Astrocyte of the spinal cord (primary cell): ENCODE measurements at places on chromosomes 3 and 15.
A peak's percentile ranks its signal among the peaks of the same experiment; 100 is the strongest.

DNA sequence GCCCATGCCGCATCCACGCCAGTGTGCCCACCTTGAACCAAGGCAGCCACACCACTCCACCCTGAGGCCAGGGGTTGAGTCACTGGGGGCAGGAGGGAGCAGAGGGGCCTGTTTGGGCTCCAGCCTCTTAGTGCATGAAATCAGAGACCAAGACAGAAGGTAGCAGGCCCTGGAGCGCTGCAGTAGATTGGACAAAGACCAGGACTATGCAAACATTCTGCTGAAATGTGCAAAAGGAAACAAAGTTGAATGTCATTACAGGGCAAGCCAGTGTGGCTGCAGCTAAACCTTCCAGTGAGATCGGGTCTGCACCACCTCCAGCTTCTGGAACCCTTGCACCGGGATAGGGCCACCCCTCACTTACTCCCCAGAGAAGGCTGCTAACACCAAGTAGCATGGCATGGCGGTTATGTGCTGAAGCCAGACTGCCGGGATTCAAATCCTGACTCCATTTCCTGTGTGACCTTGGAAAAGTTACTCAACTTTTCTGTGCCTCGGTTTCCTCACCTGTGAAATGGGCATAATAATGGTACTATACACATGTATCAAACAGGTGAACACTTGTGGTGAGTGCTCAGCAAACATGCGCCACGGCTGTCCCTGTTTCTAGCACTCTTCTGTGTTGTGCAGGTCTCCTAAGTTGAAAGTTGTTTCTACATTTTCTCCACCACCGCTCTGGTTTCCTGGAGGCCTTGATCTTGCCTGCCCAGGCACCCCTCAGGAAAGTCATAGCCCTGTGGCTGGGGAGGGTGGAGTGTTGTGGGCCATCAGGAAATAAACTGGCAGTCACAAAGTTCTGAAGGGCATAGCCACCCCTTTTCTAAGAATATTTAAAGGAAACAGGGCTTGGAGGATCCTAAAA, 25.0 kb upstream of the GP9 start:
- DNase-seq: no peak

GRCh38 chr3:141203866-141204265, 27.8 kb upstream of the PXYLP1 start:
- DNase-seq: no peak

- DNase-seq: no peak
Observed at GRCh38 chr3:178246004-178246403, 290.2 kb upstream of the KCNMB2 start.

GRCh38 chr3:35224565-35225295, 414.6 kb upstream of the ARPP21 start:
- no peak for DNase-seq

DNA sequence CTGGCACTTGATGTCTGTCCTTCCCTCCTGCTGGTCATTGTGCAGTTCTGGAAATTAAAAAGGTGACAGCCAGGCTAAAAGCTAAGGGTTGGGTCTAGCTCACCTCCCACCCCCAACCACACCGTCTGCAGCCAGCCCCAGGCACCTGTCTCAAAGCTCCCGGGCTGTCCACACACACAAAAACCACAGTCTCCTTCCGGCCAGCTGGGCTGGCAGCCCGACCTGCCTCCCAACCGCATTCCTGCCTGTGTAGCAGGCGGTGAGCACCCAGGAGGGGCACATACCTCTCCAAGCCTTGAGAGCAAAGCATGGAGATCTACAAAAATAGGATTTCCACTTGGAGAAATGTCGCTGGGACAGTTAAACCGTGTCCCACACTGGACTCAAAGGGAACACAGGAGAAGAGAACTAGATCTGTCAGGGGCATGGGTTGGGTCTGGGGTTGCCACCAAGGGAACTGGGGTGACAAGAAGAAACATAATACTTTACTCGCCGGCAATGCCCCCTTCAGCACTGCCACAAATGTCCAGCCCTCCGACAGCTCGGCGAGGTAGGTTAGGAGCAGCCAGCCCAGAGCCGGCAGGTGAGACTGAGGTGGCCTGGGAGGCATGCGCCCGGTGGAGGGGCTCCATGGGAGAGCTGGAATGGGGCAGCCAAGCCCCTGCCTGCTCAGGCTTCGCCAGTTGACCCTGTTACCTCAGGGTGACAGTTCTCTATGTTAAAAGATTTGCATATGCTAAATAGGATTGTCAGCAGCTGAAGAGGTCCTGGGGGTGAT, 52.2 kb downstream of the EXOG start:
- peak; percentile 14 for DNase-seq

- DNase-seq: peak; percentile 35
Observed at GRCh38 chr3:153166206-153166605, 4.2 kb downstream of the RAP2B start.

DNA sequence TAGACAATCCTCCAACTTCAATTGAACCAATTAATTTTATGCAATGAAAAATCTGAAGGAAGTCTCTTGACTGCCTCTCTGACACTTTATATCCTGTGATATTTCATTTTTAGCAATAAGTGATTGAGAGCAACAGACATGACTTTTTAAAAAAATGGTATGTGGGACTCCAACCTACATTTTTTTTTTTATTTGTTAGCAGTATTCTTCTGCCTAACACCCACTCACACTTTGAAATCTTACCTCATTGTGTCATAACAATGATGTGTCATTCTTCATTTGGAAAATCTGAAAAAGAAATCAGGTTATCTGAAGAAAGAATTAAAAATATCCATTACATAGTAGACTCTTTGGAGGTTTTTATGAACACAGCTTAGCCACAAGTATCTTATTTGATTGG, 541.3 kb upstream of the KCNMB2 start:
- DNase-seq: no peak

- DNase-seq: no peak
Observed at GRCh38 chr3:191795196-191795595, 334.2 kb downstream of the PYDC2 start.

- DNase-seq: no peak
Observed at GRCh38 chr3:65151666-65152065, 463.9 kb upstream of the ADAMTS9 start.

DNA sequence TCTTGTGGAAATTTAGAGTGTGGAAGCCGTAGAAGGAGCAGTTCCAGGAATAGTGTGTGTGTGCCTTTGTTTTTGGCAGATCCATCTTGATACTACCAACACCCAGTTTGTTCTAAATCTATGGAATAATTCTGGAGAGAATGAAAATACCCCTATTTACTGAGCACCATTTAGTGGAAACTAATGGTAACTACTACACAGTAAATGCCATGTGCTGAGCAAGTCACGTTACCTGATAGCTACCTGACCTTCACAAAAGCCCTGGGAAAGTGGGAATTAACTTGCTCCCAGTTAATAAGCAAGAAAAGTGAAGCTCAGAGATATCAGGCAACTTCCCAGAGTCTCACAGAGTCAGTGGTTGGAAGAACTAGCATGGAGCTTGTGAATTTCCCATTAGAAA, 137.7 kb downstream of the ARPP21 start:
- no peak for DNase-seq

GRCh38 chr3:74288761-74289160, 325.7 kb downstream of the CNTN3 start:
- no peak for DNase-seq

DNA sequence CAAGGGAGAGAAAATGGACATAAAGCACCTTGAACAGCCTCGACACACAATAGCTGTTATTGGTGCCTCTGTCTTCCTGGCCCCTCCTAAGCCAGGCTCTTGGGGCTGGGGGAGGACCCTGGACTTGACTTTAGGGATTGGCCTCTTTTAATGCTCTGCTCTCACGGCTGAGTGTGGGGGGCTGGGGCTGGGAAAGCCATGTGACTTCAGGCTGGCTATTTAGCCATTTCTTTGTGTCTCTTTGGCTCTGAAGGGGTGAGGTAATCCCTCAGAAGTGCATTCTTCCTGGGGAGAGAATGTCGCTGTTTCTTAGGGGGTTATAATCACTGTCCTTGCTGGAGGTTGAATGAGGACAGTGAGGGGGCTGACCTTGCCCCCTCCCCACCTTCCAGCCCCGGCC, 26.2 kb downstream of the MAGEF1 start:
- DNase-seq: no peak

DNA sequence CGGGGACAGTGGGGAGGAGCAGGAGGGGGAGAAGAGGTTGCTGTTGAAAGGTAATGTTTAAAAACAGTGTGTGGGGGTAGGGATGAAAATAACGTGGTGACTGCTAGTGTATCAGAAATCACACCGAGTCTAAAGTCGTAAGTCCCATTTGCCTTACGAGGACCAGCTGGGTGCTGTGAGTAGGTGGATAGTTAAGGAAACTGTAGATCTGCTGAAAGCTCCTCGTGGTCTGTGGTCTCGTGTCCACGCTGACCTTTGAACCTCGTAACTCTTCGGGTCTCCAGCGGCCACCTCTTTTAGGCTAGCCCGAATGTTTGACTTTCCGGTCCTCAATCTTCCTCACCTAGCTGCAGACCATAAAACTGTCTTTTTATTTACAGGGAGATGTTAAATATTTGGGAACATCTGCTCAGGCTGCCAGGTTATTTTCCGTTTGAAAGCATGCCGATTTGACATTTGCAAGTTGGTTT, 29.3 kb upstream of the ST3GAL6 start:
- DNase-seq: peak; percentile 8

DNA sequence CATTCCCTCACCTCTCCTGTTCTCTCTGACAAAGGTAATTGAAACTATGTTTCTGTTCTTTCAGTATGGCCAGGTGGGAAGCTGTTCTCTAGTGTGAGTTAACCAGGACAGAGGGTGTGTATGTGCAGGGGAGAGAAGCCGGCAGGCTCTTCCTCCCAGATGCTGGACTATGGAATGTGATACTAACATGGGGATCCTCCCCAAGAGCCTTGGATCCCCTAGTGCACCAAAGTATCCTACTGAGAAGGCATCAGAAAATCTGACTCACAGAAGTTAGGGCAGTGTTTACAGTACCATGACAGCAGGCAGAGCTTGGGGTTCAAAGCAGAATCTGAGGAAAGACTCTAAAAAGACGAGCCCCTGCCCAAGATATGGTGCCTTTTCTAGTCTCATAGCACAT, 123.1 kb downstream of the APBA2 start:
- peak; percentile 29 for DNase-seq

GRCh38 chr3:156148946-156149381, 28.6 kb downstream of the KCNAB1 start:
- peak; percentile 6 for DNase-seq

DNA sequence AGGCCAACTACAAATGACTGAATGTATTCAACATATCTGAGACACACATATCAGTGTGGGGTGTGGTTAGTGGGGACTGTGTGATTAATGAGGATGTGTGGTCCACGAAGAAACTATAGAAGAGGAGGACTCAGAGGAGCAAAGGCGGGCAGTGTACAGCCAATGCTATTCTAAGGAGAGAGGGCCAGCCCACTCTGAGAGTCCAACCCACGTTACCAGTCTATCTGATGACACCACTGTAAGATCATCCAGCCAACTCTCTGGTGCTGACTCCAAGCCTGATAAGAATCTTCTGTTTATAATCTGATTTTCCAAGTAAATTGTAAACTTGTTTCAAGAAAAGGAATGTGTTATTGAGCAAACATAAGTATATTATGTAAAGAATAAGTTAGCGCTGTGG, 47.2 kb downstream of the MCF2L2 start:
- DNase-seq: peak; percentile 48

DNA sequence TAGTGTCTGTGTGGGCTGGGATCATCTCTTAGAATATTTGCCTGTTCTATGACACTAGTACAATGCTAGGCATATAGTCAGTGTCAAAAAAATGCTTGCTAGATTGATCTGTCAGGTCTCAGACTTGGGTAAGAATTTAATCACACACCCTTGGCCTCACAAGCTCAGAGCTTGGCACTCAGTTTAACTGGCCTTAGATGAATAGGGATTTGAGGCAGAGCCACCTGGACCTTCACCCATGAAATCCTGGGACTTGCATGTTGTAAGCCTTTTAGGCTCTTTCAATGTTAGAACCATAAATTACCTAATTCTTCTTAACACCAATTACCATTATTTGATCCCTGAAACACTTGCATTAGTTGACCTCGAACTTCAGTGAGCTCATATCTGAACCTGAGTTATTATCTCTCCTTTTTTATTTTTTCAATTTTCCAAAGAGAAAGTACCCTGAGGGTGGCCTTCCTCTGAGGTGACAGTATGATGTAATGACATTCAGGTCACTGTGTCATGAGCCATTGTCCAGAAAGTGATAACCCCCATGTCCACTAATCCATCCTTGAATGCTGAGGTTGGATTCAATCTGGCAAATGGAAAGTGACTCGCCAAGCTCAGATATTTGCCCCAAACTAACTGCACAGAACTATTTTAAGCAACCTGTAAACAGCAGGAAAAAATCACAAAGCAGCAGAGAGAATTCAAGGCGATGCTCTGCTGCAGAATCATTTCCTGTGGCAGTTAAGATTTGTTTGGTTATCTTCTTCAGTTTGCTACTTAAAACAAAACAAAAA, 615.2 kb upstream of the NR2F2 start:
- no peak for DNase-seq

DNA sequence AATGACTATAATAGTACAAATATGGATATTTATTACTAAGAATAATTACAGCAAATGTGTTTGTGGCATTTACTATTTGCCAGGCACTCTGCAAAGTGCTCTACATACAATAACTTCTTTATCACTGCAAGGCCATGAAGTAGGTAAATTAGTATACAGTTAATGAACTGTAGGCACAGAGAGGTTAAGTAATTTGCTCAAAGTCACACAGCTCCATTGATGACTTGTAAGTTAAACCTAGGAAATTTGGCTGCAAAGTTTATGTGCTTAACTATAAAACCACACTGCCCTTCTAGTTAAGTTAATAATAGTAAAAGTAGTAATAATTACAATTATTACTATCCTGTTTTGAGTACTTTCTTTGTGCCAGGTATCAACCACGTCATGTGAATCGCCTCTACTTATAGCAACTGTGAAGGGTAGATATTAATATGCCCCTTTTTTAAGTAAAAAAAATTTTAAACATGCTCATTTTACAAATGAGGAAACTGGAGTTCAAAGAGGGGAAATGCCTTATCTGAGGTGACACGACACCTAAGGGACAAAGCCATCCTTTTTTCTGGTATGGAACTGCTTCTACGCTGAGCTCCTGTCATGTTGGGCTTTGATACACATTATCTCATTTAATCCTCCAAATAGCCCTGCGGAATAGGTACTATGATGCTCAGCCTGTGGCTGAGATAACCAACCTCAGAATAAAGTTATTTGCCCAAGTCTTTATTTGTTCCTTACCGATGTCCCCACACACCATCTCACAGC, 8.5 kb downstream of the BHLHE40 start:
- no peak for DNase-seq

- DNase-seq: no peak
Observed at GRCh38 chr3:108329947-108330346, 33.6 kb downstream of the HHLA2 start.
